ENCODE measurements at places on chromosomes 2 and 18. TPM values are rescaled to one million over a fixed set of nuclear protein-coding genes. Genes with fewer than 3 reads are reported as not detected.

HJURP gene
- total RNA-seq = 109 TPM

PAX8 gene
- total RNA-seq = 6.4 TPM

SLC4A5 gene
- 1.2 TPM for total RNA-seq

EML6 gene
- total RNA-seq = 3.7 TPM

ABCA12 gene
- 1.8 TPM for total RNA-seq

SCYGR4 gene
- not detected for total RNA-seq

HIBCH gene
- total RNA-seq = 14.7 TPM

Measured in PC-9 (cell line).